ENCODE measurements at places on chromosomes 7 and 10. TPM values are rescaled to one million over a fixed set of nuclear protein-coding genes. Genes with fewer than 3 reads are reported as not detected.

CDHR3 gene
- not detected for total RNA-seq

DNA sequence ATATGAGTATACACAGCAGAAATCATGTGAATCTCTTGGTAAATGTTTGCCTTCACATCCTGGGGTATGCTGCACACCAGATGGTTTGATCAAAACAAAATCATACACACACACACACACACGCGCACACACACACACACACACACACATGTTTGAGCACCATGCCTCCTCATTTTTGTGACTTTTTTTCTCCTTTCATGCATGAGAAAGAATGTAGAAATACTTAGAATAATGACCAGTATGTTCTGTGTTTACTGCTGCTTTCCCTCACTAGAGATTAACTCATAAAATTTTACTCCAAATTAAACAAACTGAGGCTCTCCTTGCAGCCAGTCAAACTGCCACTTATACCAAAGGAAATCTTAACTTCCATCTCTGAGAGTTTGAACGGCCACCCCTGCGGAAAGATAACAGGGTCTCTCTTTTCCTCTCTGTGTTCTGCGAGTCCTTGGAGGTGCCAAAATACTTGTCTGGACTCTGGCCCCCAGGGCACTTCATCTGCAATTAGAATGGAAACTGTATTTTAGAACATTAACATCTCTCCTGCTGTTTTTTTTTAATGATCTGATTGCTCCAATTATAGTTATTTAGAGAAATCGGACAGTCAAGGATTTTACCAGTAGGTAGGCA is 320.8 kb upstream of the NFE2L3 start:
- H3K27me3 ChIP-seq: peaks cover 45% of the 10 kb centered on the region
- H3K27ac ChIP-seq: no peak overlapping the region
- H3K36me3 ChIP-seq: no peaks in the 10 kb centered on the region
- no peak for DNase-seq

- no peaks in the 10 kb centered on the region for H3K36me3 ChIP-seq
- no peak overlapping the region for H3K4me3 ChIP-seq
- H3K27ac ChIP-seq: no peak overlapping the region
These were observed 172.8 kb upstream of the CTBP2 start for GRCh38 chr10:125333209-125333591.

DNA sequence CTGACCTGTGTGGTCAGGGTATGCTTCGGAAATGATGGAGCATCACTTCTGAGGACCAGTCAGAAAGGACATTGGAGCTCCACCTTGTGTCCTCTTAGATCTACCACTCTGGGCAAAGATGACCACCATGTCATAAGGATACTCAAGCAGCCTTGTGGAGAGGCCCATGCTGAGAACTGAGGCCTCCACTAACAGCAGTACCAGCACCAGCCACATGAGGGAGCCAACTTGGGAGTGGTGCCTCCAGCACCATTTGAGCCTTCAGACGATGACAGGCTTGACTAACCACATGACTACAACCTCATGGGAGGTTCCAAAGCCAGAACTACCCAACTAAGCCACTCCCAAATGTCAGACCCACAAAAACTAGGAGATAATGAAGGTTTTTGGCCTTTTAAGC is 116.0 kb downstream of the NPTX2 start:
- H3K36me3 ChIP-seq: no peaks in the 10 kb centered on the region
- peaks cover 15% of the 10 kb centered on the region for H3K27me3 ChIP-seq
- no peak overlapping the region for H3K27ac ChIP-seq
- H3K4me1 ChIP-seq: no peaks in the 10 kb centered on the region
- H3K4me3 ChIP-seq: no peak overlapping the region
- no peak for DNase-seq

- no peak overlapping the region for H3K27ac ChIP-seq
- no peaks in the 10 kb centered on the region for H3K4me1 ChIP-seq
- no peaks in the 10 kb centered on the region for H3K27me3 ChIP-seq
- peaks cover 24% of the 10 kb centered on the region for H3K36me3 ChIP-seq
- DNase-seq: no peak
These were observed 15.1 kb downstream of the SLC35B4 start for GRCh38 chr7:134301592-134301991.

GPR22 gene
- total RNA-seq: not detected

- DNase-seq: no peak
- no peaks in the 10 kb centered on the region for H3K36me3 ChIP-seq
- H3K27ac ChIP-seq: no peak overlapping the region
- H3K4me3 ChIP-seq: no peak overlapping the region
These were observed 480.9 kb downstream of the PHTF2 start for GRCh38 chr7:78279457-78279856.

TACC2 gene
- total RNA-seq: not detected

ECHDC3 gene
- 1.3 TPM for total RNA-seq

DNA sequence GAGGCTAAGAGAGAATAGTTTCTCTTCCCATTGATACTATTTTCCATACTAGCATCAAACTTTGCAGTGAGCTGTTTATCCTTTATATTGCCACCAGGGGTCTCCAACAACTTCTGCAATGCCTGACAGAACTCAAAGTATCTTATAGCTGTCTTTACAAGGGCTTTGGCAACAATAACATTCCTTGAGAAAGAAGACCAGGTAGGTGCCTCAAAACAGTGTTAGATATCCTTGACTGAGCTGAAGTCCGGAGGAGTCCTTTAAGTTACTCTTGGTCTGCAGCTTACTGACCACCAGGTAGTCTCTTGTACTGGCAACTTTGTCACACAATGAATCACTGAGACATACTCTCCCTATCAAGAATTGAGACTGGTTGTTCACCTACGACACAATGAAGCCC is 30.0 kb upstream of the TES start:
- H3K4me1 ChIP-seq: no peaks in the 10 kb centered on the region

DNA sequence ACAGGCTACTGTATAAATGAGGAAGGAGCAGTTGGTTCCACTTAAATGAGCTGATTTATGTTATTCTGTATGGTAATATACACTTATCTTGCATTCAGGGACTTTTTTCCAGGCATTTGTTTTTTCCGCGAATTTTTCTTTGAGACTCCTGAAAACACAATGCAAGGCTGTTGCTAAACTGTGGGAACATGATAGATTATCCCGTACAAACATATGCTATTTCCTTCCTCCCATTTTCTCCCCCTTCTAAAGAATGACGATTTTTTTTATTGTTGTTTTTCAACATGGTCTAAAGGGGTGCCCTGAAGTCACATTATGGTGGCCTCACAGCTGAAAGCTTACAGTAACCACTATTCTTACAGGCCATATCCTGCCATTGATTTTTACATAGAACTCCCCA is 523.9 kb upstream of the NRP1 start:
- no peaks in the 10 kb centered on the region for H3K36me3 ChIP-seq
- H3K27me3 ChIP-seq: peaks cover 20% of the 10 kb centered on the region
- DNase-seq: no peak

TRPV5 gene
- total RNA-seq: not detected

DNA sequence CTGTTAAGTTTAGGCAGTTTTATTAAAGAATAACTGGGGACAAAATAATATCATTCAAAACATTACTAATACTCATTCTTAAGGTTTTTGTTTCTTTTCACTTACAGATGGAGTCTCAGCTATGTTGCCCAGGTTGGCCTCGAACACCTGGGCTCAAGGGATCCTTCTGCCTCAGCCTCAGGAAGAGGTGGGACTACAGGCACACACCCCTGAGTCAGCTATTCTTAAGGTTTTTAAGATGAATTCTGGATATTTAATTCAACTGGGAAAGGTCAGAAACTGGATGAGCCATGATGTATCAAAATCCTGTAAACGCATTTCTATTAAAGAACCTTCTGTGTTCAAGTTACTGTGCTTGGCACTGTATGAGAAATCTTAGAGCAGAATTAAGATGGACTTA is 3.5 kb downstream of the OAT start:
- no peaks in the 10 kb centered on the region for H3K27me3 ChIP-seq
- no peak overlapping the region for H3K4me3 ChIP-seq
- no peak overlapping the region for H3K27ac ChIP-seq
- H3K4me1 ChIP-seq: peaks cover 13% of the 10 kb centered on the region
- DNase-seq: no peak

GRCh38 chr7:120131096-120131839 is 141.7 kb upstream of the KCND2 start:
- H3K4me3 ChIP-seq: no peak overlapping the region
- no peaks in the 10 kb centered on the region for H3K4me1 ChIP-seq
- H3K36me3 ChIP-seq: peaks cover 7% of the 10 kb centered on the region
- H3K27ac ChIP-seq: no peak overlapping the region
- no peak for DNase-seq

- peak overlapping the region; percentile 8 for H3K4me3 ChIP-seq
- H3K4me1 ChIP-seq: peaks cover 67% of the 10 kb centered on the region
- H3K27ac ChIP-seq: peak overlapping the region; percentile 89
- peaks cover 26% of the 10 kb centered on the region for H3K36me3 ChIP-seq
- no peaks in the 10 kb centered on the region for H3K27me3 ChIP-seq
These were observed 91.5 kb downstream of the RTKN2 start for GRCh38 chr10:62177111-62177510.

GRCh38 chr7:151599401-151600227 is 79.9 kb upstream of the RHEB start:
- no peak overlapping the region for H3K4me3 ChIP-seq
- peaks cover 18% of the 10 kb centered on the region for H3K4me1 ChIP-seq
- no peaks in the 10 kb centered on the region for H3K27me3 ChIP-seq
- no peak for DNase-seq
- no peak overlapping the region for H3K27ac ChIP-seq
- no peaks in the 10 kb centered on the region for H3K36me3 ChIP-seq

DNA sequence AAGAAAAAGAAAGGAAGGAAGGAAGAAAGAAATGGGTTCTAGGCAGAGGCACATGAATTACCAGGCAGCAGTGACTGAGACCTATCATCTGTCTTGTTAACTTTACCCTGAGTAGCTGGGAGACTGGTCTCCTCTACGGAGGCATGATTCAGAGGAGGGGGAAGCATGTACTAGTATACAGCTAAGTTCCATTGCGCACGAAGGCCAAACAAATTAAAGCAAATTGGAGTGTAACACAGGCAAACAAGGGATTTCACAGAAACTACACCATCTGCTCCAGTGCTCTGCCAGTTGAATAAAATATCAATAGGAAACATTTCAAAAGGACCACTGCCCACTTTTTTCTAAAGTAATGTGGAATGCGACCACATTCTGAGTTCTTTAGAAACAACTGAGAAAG is 65.9 kb upstream of the RSU1 start:
- no peak for DNase-seq
- peaks cover 5% of the 10 kb centered on the region for H3K27me3 ChIP-seq
- no peak overlapping the region for H3K4me3 ChIP-seq
- H3K36me3 ChIP-seq: no peaks in the 10 kb centered on the region
- no peak overlapping the region for H3K27ac ChIP-seq

NEUROD6 gene
- total RNA-seq: not detected

DNA sequence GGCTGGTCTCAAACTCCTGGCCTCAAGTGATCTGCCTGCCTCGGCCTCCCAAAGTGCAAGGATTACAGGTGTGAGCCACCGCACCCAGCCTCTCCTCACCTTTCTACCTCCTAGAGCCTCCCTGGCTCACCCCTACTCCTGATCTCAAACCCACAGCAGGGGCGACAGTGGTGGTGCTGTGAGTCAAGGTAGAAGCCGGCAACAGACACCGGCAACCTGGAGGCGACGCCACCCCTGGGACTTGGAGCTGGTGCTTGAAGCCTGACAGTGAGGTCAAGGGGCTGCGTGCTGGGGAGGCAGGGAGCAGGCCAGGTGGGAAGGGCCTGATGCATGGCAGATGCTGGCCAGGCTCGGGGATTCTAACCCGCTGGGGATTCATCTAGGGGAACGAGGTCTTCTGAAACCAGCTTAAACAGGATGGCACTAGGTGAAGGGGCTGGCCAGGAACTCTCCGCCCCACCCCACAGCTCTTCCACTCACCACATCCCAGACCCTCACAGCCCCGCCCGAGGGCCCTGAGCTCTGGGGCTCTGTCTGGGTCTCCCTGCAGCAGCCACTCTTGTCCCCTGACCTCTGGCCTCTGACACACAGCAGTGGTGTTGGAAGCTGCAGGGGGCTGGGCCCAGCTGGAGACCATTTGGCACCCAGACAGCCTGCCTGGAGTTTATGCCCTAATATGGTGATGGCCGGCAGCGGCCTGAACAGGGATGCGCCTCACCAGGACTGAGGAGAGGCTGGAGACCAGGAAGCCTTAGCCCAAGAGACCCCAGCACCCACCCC is 16.4 kb downstream of the KCNH2 start:
- no peaks in the 10 kb centered on the region for H3K4me1 ChIP-seq
- H3K27me3 ChIP-seq: peaks cover 41% of the 10 kb centered on the region
- DNase-seq: no peak

WIPF3 gene
- not detected for total RNA-seq

OR2A1 gene
- not detected for total RNA-seq

All from natural killer cell treated with Interleukin-12 subunit alpha and Interleukin-12 subunit beta and Interleukin-15 and Interleukin-18, amount 100 ng/mL, for 72 hours (primary cell).